ENCODE measurements at places on chromosomes 1 and 21.

DNA sequence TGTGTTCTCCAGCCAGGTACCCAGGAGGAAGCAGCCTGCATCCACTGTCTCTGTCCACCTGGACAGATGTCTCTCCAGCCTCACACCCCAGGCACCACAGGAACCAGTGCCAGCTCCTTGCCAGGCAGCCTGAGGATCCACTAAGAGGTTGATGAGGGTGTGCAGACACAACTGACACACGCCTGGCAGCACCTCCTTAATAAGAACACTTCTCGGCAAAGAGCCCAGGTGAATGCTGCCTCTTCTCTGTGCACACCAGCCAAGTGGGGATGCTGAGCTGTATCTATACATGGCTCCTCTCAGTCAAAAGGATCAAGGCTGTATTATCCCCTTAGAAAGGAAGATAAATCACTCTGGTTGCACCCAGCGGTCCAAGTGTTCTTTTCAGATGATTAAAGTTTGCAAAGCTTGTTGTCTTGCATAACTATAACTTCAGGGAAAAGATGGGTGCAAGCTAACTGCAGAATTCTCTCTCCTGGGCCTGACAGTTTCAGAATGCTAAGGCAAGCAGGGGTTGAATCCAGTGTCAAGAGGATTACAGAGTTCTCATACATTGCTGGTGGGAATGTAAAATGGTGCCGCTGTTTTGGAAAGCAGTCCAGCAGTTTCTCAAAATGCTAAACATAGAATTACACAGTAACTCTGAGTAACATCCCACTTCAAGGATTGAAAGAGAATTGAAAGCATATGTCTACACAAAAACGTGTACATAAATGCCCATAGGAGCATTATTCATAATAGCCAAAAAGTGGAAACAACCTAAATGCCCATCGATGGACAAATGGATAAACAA is 3.7 kb upstream of the CAPN8 start:
- DNase-seq, result no peak

GRCh38 chr21:41717573-41718330 is 49.1 kb downstream of the RIPK4 start:
- DNase-seq, result no peak

DNA sequence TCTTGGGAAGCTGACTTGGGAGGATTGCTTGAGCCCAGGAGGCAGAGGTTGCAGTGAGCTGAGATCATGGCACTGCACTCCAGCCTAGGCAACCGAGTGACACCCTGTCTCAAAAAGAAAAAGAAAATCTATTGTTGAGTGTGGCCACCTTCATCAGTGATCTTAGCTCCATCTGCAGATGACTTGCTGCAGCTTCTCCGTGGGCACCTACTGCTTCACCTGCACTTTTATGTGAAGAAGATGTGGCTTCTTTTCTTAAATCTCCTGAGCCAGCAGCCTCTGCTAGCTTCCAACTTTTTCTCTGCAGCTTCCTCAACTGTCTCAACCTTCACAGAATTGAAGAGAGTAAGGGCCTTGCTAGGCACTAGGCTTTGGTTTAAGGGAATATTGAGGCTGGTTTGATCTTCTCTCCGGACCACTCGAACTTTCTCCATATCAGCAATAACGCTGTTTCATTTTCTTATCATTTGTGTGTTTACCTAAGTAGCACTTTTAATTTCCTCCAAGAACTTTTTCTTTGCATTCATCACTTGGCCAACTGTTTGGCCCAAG is 28.0 kb downstream of the AGPAT3 start:
- DNase-seq, result no peak

- DNase-seq, result no peak
These were observed 374.2 kb upstream of the PROX1 start for GRCh38 chr1:213613549-213613948.

DNA sequence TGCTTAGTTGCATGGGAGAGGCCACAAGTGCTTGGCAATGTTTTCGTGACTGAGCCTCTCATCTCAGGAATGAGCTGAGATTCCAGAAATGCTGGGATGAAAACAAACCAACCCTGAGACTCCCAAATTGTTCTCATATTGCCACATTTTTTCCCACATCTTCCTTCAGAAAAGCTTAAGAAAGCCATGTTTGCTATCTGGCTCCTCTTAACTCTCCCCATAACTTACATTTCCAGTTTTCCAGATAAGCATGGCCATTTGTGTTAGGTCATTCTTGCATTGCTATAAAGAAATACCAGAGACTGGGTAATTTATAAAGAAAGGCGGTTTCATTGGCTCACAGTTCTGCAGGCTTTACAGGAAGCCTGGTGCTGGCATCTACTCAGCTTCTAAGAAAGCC is 17.2 kb downstream of the DSCAM start:
- no peak for DNase-seq

- DNase-seq, result no peak
These were observed 61.6 kb downstream of the SELENOF start for GRCh38 chr1:86852289-86852688.

Measured in ACHN (cell line).